ENCODE measurements at places on chromosomes 13 and 19.

DNA sequence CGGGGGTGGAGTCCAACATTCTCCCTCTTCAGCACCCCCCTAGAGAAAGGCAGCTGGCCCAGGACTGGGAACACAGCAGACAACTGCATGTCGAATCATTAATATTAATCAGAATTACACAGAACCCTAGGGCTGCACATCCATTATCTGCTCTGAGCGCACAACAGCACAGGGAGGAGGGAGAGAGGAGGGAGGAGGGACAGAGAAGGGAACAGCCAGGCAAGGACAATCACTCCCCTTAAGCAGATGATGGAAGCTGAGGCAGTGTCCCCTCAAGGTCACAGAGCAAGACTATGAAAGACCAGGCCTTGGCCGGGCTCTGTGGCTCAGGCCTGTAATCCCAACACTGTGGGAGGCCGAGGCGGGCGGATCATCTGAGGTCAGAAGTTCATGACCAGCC lies 25.7 kb downstream of the TLE6 start:
- no peak for DNase-seq
- H3K27ac ChIP-seq, result no peak overlapping the region
- no peaks in the 10 kb centered on the region for H3K4me1 ChIP-seq
- no peak overlapping the region for H3K4me3 ChIP-seq

DNA sequence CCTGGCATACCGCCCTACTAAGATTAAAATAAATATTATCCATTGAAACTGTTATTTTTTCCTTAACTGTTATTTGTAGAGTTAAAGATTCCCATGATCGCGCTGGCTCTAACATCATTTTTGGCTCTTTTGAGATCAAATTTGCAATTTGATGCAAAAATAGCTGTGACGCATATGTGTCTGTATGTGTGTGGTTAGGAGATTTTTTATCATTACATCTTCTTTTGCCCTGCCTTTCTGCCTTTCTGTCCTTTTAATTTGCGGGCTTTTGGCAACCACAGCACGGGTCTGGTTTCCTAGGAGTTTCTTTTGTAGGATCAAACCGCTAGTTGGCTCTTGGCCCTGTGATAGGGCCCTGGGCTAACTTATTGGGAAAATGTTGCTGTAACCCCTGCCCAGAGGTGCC lies 37.3 kb upstream of the ALOX5AP start:
- DNase-seq, result no peak
- no peak overlapping the region for H3K4me3 ChIP-seq
- H3K4me1 ChIP-seq, result peaks cover 16% of the 10 kb centered on the region

DNA sequence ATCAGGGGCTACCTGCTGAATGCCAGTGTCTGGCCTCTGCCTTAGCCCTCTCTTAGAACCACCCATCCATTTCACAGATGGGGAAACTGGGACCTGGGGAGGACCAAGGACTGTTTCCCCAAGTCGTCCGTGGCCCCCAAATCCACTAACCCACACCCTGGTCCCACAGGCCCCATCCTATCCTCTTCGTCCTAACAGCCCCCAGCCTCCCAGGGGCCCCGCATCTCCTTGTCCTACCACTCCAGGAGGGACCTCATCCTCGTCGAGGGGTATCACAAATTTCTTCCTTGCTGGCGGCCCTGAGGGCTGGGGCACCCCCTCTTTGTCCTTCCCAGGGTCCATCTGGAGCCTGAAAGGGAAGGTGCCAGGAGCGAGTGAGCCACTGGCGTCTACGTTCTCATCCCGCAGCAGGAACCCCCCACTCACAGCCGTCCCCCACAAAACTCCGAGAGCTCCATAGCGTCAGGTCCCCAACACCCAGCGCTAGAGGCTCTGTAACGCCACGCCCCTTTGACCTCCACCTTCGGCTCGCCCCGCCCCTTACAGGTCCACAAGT lies 606 bp downstream of the ERCC1 start:
- peaks cover 22% of the 10 kb centered on the region for H3K4me1 ChIP-seq
- no peaks in the 10 kb centered on the region for H3K27me3 ChIP-seq
- H3K4me3 ChIP-seq, result peak overlapping the region; percentile 92
- H3K27ac ChIP-seq, result peak overlapping the region; percentile 96

GRCh38 chr13:87089391-87089790 lies 581.8 kb upstream of the SLITRK5 start:
- H3K27me3 ChIP-seq, result no peaks in the 10 kb centered on the region

GRCh38 chr13:81446441-81446840 lies 1105.5 kb upstream of the SPRY2 start:
- no peaks in the 10 kb centered on the region for H3K27me3 ChIP-seq
- H3K36me3 ChIP-seq, result no peaks in the 10 kb centered on the region
- H3K4me1 ChIP-seq, result no peaks in the 10 kb centered on the region

- peak overlapping the region; percentile 75 for H3K27ac ChIP-seq
- H3K36me3 ChIP-seq, result no peaks in the 10 kb centered on the region
- no peak overlapping the region for H3K4me3 ChIP-seq
- no peaks in the 10 kb centered on the region for H3K27me3 ChIP-seq
Measured at GRCh38 chr19:2962018-2962670, 15.2 kb upstream of the TLE6 start.
